ENCODE measurements at places on chromosomes 7 and 10.

DNA sequence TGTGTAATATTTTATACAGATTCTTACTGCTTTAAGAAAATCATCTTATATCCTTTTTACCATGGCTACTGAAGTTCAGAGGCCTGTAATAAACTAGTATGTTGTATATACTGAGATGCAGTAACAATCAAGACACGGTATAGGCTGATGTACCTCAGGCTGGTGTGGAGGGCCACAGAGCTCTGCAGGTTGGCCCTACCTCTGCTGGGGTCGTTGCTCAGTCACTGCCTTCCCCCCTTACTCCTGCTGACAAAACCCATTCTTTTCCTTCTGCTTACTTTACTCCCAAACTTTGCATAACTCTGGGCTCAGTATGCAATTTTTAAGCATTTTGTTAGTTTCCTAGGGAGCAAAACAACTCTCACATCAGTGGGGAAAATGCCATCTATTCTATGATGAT lies 200.1 kb upstream of the FOXP2 start:
- no peak for DNase-seq

DNA sequence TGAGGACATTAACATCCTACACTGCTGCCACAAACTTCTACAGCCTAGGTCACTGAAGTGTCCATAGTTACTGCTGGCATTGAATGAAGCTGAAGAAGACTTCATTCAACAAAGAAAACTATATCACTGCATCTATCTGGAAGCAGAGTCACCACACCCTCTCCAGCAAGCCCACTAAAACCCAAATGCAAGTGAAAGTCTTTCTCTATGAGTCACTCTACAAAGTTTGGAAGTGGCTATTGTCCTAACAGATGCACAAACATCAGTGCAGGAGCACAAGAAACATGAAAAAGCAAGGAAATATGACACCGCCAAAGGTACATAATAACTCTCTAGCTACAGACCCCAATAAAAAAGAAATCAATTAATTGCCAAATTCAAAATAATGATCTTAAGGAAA lies 43.5 kb upstream of the CAMK2B start:
- no peak for DNase-seq

DNA sequence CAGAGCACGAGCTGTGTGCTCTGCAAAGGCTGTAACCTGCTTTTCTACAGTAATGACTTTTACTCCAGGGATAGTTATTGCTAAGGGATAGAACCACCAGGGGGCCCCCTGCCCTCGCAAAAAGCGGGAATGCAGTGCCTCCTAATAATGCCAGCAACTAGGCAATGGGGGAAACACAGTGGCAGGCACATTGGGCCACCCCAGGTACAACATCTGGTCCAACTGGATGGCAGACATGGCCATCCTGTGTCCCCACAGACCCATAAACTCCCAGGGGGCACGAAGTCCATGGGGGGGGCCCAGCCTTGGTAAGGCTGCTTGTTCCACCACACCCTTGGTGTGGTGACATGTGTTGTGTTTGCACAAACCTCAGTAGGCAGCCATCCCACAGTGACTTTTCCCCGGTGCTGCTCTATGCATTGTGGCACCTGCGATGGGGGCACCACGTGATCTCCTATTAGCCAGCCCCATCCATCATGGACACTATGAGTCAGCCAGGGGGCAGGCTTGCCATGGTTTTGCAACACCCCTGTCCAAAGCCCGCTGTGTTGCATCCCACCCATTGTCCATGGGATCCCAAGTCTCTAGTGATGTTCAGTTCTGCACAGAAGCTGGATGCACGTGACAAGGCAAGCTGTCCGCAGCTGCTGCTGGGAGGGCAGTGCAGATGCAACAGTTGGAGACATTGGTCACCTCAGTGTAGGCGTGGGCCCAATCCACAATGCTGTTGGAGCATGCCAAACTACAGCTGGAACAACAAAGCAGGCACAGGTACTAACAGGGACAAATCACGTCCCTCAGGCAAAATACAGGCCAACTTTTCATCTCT lies 84.0 kb downstream of the ANLN start:
- DNase-seq: peak; percentile 79

- DNase-seq: peak; percentile 54
Observed at GRCh38 chr7:51376420-51377092, 59.9 kb upstream of the COBL start.

GRCh38 chr10:59276919-59277318 lies 85.4 kb downstream of the FAM13C start:
- no peak for DNase-seq

GRCh38 chr10:8133146-8133545 lies 78.7 kb downstream of the GATA3 start:
- DNase-seq: no peak
